ENCODE measurements at places on chromosomes 4 and X.

GRCh38 chr4:71768123-71768522, 15.8 kb downstream of the GC start:
- DNase-seq, result no peak

GRCh38 chrX:3713225-3713936, at the start of gene PRKX:
Gene PRKX, minus strand, starts transcription at chrX:3713649. Its CDS starts 396 bp downstream, at chrX:3713253.
- DNase-seq, result peak; percentile 59

DNA sequence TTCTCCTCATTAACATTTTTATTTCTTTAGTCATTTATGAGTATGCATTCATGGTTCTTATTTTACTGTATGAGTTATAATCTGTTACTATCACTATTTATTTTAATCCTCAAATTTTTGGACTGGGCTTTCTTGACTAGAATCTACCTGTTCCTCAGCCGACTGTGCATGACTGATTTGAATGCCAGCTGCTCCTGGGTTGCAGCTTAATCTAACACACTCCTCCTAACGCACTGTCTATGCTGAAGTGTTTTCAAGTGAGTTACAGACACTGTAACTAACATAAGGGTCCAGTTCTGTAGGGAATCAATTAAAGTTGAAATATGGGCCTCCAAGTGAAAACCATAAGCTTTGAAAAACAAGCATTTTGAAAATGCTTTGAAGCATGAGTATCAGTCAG, 137.4 kb upstream of the ARSJ start:
- DNase-seq, result no peak

DNA sequence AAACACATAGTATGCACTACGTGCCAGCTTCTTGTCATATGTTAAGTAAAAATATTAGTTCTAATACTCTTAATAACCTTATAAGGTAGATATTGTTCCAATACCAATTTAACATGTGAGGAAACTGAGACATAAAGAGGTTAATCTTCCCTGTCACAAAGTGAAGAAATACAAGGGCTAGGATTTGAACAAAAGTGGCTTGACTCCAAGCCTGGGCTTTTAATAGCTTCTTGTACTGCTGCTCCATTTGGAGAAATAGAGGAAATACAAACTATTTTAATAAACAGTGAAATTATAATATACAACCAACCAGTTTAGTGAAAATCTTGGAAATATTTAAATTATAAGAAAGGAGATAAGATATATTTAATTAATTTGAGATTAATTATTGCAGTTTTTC, 33.2 kb downstream of the TLL1 start:
- DNase-seq, result no peak

DNA sequence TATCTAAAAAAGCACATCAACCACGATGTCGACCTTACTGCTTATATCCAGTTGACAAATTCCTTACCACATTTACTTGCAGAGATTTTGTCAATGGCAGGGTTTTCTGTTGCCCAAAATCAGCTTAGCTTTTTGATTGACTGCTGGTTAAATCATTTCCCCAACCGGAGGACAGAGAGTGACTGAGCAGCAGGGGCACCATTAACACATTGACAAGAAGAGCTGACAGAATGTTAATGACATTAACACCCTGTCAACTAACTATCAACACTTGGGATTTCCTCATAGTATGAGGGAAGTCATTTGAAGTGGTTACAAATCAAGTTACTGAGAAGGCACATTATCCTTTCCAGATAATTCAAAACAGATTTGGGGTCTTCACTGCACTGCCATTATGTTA, 368.4 kb downstream of the RPA4 start:
- DNase-seq, result no peak

- peak; percentile 30 for DNase-seq
These were observed 484 bp downstream of the GALNTL6 start for GRCh38 chr4:171813526-171814250.

GRCh38 chrX:100928660-100929613, at the start of gene XKRX:
Gene XKRX, minus strand, starts transcription at chrX:100928917. Its CDS starts 613 bp downstream, at chrX:100928304.
- DNase-seq, result peak; percentile 1

- peak; percentile 25 for DNase-seq
These were observed 112.6 kb upstream of the ZNF827 start for GRCh38 chr4:146051223-146051622.

DNA sequence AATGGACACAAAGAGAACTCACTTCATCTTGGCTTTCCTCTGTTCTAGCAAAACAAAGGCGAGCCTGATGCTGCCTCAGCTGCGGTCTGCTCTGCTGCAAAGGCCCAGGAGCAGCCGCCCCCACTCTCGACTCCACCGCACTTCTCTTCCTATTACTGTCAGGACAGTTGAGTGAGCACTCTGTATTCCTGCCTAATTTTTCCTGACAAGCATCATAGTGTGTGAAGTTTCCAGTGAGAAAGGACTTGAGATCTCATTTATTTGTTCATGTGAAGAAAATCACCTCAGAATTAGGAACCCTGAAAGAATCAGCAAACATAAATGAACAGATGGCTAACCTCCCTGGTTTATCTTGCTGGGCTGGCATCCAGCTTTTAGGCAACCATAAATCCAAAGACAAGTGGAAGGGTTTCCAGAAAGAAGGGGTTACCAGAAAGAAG, 15.6 kb downstream of the SCARB2 start:
- DNase-seq, result peak; percentile 41

- peak; percentile 76 for DNase-seq
These were observed 200.3 kb upstream of the MAB21L2 start for GRCh38 chr4:150381609-150382008.

DNA sequence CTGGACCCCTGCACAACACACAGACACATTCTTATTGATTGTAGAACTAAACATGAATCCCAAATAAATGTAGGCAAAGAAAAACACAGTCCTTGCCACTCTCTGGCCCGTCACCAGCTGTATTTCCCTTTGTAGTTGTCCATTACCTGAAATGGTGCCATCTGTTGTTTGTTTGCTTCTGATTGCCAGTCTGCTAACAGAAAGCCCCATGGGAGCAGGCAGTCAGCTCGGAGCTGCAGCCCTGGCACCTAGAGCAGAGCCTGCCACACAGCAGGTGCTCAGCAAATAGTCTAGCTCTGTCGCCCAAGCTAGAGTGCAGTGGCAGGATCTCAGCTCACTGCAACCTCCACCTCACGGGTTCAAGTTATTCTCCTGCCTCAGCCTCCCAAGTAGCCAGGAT, 28.9 kb downstream of the CPLX1 start:
- no peak for DNase-seq

All from fibroblast of skin of back (primary cell).